ENCODE measurements at places on chromosomes 1 and 21. TPM values are rescaled to one million over a fixed set of nuclear protein-coding genes. Genes with fewer than 3 reads are reported as not detected.

RAD54L gene
- total RNA-seq: 33.1 TPM

SPRR2B gene
- not detected for total RNA-seq

SPRR2A gene
- not detected for total RNA-seq

ATP6V0B gene
- total RNA-seq: 89.9 TPM

BRINP3 gene
- not detected for total RNA-seq

BARHL2 gene
- total RNA-seq: not detected

SH2D5 gene
- 0.09 TPM for total RNA-seq

OXCT2 gene
- 2.9 TPM for total RNA-seq

RBM11 gene
- total RNA-seq: 10.3 TPM

ANXA9 gene
- 0.21 TPM for total RNA-seq

KLHDC8A gene
- not detected for total RNA-seq

SLC2A5 gene
- not detected for total RNA-seq

S100A12 gene
- total RNA-seq: not detected

SPATA45 gene
- not detected for total RNA-seq

TMEM9 gene
- 25.8 TPM for total RNA-seq

FAM3B gene
- not detected for total RNA-seq

CCDC17 gene
- total RNA-seq: 5.2 TPM

TMEM59 gene
- total RNA-seq: 148 TPM

HCRTR1 gene
- not detected for total RNA-seq

RASSF5 gene
- 227 TPM for total RNA-seq

FMO3 gene
- total RNA-seq: not detected

KLF17 gene
- total RNA-seq: not detected
